ENCODE measurements at places on chromosomes 4 and X. TPM values are rescaled to one million over a fixed set of nuclear protein-coding genes. Genes with fewer than 3 reads are reported as not detected.

Gene POU4F2
- total RNA-seq: not detected

Gene MAOA
- total RNA-seq: 4.1 TPM

Gene RAB41
- total RNA-seq: not detected

Gene PCYT1B
- total RNA-seq: 1.1 TPM

Gene RGN
- 4.4 TPM for total RNA-seq

Gene PDLIM3
- 1.8 TPM for total RNA-seq

Gene UGT8
- not detected for total RNA-seq

Gene AFP
- not detected for total RNA-seq

Gene CENPVL3
- total RNA-seq: not detected

Gene REPS2
- 0.59 TPM for total RNA-seq

Gene C4orf54
- total RNA-seq: under 0.01 TPM

Gene SFRP2
- not detected for total RNA-seq

Gene ADGRL3
- not detected for total RNA-seq

Gene HTRA3
- 11.5 TPM for total RNA-seq

Gene SLC9A6
- 21.0 TPM for total RNA-seq

Gene SLC39A8
- 11.2 TPM for total RNA-seq

Gene GPAT3
- 0.36 TPM for total RNA-seq

Gene ZNF674
- 4.7 TPM for total RNA-seq

Gene SLC6A14
- total RNA-seq: not detected

Gene RAB39B
- 0.36 TPM for total RNA-seq

Gene MTNR1A
- total RNA-seq: not detected

Gene TRIML2
- total RNA-seq: under 0.01 TPM

Gene SYNPO2
- total RNA-seq: 20.9 TPM

Gene PPBP
- total RNA-seq: 0.36 TPM
